Cardiac muscle cell (in vitro differentiated cells and primary cell): ENCODE measurements at places on chromosomes 1 and 21.

GRCh38 chr1:6614019-6614928, 743 bp downstream of the PHF13 start:
- DNase-seq: peak; percentile 43

- no peak for DNase-seq
Measured at GRCh38 chr1:230807561-230808280, 60.5 kb downstream of the CAPN9 start.

- no peak for DNase-seq
Measured at GRCh38 chr1:204992201-204992997, 50.6 kb upstream of the CNTN2 start.

DNA sequence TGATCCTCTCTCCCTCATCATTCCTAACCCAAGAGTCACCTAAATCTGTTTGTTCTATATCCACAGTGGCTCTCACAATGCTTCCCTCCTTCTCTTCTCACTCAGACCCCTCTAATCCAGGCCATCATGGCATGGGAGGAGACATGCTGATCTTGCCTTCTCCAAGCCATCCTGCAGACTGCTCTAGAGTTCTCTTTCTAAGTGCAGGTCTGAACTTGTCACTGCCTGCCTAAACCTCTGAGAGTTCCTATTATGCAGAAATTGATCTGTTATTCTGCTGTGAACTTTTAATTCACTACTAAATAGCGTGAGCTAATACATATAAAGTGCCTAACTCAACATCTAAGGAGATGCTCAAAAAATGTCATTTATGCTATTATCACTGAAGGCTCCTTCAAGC, 26.8 kb downstream of the LAMC2 start:
- DNase-seq: no peak

- peak; percentile 14 for DNase-seq
Measured at GRCh38 chr1:61226791-61227567, 144.6 kb downstream of the NFIA start.

- DNase-seq: no peak
Measured at GRCh38 chr1:49106445-49106844, 329.8 kb upstream of the BEND5 start.

DNA sequence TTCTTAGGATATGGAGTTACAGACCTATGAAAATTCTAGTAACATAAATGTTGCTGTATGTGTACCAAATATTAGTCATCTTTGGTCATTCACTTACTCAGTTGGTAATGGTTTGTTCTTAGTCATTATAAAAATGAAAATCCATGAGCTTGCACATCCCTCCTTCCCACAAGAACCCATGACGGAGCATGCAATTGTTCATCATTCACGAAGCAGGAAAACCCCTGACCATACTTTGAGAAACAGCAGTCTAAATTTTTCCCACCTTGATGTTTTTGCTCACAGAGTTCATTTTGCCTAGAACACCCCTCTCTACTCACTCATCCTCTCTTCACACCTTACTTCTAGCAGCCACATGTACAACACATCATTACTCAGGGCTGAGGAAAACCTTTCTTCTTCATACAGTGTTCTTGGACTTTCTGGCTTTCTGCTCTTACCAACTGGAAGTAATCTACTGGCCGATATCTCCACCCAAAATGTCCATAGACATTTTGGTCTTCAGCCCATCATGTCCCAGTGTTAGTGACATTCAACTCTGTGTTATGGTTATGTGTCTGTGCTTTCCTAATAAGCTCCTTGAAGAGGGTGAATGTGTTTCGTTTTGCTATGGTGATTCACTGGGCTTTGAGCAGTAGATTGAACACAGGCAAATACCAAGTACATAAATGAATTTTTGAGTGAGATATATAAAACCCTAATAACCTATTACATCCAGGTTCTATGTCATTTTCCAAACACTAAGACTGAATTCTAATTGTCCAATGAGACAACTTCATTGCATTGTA, 189.9 kb downstream of the ZC3H11B start:
- no peak for DNase-seq

DNA sequence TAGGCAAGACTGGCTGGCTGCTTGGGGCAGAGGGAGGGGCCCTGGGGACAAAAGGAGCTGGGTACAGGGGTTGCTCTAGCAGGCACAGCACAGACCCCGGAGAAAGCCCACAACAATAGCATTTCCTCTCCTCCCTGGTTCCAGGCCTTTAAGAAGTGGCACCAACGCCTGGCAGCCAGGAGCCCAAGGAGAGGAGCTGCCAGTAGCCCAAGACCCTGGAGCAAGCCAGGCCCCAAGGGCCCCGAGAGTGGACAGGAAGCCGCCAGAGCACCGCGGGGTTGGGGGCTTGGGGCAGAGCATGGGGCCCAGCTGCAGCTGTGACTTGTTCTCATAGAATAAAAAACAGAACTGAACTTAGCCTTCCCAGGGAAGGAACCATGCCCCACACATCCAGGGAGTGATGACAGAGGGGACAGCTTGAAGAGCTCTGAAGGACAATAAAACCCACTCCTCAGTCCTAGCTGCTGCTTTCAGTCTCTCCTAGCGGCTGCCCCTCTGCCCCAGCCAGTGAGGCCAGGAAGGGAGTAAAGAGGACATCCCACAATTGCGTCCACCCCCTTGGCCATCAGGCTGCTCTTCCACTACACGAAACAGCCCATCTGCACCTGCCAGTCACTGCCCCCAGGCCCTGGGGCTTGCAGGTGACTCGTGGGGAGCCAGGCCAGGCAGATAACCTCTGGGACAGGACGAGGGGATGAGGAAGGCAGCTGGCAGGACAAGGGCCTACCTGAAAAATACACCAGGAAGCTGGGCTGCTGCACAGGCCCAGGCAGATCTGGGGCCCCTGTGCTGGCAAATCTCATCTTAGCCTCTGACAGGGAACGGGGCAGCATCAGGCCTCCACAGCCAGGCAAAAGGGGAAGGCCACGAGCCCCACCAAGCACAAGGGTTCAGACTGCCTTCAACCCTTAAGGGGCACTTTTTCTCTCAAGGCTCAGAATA, 16.4 kb downstream of the MTHFR start:
- DNase-seq: peak; percentile 58

- DNase-seq: no peak
Measured at GRCh38 chr1:43345120-43345519, 7.5 kb downstream of the MPL start.

DNA sequence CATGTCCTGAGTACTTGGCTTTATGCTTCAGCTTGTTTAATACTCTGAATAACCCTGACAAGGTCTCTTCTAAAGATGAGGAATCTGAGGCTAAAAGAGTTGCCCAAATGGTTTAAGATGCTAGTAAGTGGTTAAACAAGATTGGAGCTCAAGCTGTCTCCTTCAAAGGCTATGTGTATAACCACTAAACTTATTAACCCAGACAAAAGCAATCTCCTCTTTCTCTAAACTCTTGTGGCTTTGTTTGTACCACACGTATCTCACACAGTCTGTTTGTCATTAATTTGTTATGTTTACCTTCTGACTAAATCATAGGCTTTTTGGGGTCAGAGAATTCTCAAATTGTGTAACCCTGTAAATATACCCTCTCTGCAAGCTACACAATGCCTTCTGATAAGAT, 89.9 kb downstream of the HMCN1 start:
- no peak for DNase-seq

GRCh38 chr1:68497358-68497698, 446 bp upstream of the DEPDC1 start:
- DNase-seq: no peak

GRCh38 chr1:205963352-205964155, 20.3 kb upstream of the SLC26A9 start:
- no peak for DNase-seq

DNA sequence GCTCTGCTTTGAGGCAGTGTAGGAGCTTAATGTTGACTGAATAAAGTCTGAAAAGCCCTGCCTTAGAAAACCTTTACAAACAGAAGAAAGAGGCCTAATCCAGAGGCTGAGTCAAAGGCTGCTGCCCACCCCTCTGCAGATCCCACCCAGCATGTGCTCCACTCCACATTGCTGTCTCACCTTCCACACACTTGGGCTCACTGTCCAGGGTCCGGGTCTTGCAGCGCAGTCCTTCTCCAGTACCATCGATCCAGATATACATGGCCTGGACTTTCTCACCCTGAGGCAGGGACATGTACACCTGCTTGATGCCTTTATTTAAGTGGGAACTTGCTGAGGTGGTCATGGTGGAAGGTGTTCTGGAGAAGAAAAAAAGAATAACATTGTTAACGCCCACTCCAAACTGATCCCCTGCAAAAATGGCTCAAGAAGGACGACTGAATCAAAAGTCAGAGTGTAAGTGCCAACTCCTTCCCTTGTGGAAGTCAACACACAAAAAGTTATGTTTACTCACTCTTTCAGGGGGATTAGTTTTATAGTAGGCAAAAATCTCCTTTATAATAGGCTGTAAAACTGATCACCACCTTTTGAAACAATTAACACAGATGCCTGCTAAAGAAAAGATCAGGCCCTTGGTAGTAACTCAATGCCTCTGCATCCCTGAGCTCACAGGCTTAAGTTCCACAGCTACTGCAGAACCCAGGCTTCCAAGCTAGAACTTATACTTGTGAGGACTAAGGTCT, 3.0 kb downstream of the GLUL start:
- no peak for DNase-seq

GRCh38 chr1:98164509-98164908, 243.7 kb upstream of the DPYD start:
- DNase-seq: no peak

GRCh38 chr1:151563376-151563775, 23.3 kb downstream of the TUFT1 start:
- DNase-seq: no peak

- DNase-seq: no peak
Measured at GRCh38 chr1:20867062-20867461, 80.0 kb upstream of the HP1BP3 start.

- peak; percentile 70 for DNase-seq
Measured at GRCh38 chr1:203628201-203629015, 1.8 kb downstream of the ATP2B4 start.

- no peak for DNase-seq
Measured at GRCh38 chr21:41832596-41833496, 46.3 kb downstream of the PRDM15 start.

DNA sequence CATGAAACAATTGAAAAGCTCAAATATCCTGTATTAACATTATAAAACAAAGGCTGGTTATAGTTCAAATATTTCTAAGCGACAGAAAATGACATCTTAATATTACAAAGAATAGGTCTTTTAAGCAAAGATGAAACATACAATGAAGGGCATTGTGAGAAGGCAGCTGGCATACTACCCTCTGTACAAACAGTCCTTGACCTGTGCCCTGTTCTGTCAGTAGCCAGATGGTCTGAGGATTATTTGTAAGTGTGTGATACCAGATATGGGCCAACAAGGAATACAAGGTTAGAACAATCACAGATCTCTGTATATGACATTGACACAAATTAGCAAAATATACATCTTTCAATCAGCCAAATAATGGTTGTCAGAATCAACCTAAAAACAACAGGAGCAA, 1350.4 kb downstream of the AMY1C start:
- DNase-seq: no peak

GRCh38 chr1:43271186-43272118, 1.7 kb downstream of the TMEM125 start:
- DNase-seq: no peak

GRCh38 chr21:44337941-44338895, 972 bp downstream of the CFAP410 start:
- peak; percentile 56 for DNase-seq

GRCh38 chr1:156845055-156845952, 13.6 kb downstream of the INSRR start:
- peak; percentile 43 for DNase-seq

DNA sequence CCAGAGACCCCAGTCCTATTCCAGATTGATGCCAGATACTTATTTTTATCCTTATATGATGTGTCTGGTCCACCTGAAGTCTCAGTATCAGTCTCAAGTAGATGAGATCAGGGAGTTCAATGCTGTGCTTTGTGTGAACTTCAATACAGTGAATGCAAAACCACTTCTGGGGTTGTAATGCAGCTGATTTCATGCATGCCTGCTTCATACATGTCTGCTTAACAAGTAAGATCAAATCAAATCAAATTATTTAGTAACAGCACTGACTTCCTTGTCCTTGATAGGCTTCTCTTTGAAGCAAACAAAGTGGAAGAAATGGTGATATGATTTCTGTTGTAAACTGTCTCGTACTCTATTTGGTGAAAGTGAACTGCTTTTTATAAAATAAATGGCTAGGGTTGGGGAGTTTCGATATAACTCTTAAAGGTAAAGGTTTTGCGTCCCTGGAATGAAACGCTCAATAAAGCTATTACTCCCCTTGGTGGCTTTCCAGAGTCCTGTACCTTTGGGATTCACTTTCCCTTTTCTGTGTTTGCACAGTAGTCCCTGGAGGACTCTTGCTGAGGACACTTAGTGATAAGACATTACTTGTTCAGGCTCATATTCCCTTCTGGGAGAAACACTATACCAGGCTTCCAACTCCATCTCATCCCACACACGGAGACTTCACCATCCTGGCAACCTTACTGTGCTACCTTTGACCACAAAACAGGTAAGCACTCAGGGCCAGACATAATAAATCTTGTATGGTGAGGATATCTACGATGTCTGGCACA, 59.3 kb downstream of the FH start:
- DNase-seq: no peak

DNA sequence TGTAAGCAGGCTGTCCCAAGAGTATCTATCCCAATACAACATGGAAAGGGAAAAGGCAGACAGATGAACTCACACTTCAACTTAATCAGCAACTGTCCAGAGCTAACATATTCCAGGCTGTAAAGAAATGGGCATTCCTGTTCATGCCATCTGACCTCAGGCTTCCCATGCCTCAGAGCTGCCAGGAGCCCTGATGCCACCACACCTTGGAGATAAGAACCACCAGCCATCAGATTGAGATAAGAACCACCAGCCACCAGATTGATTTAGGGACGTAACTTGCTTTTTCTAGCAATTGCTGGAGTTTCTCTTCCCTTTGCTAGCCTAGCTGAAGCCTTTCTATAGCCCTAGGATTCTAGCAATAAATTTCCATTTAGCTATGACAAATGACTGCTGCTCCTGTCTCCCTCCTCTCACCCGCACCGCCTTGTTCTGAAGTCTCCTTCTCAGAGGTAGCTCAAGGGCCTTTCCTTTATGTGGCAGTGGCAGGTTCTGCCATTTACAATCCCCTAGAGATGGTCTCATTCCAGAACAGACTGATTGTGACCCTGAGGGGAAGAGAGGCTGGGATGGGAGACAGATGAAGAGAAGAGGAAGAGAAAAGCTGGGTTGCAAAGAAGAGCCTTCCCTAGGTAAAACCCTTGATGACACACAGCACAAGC, 88.0 kb upstream of the CTTNBP2NL start:
- no peak for DNase-seq

DNA sequence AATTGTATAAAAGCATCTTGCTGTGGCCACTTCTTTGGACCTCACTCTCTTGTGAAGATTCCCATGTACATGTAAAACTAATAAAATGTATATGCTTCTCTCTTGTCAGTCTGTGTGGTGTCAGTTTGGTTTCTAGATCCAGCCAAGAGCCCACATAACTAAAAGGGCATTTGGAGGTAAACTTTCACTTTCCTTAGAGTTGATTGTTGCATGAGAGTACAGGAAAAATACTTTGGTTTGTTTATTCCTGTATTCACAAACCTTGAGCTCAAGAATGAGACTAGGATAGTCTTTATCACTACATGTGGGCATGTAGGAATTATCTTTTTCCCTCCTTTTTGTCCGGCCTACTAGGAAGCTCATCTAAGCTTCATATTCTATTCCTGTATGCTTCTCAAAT, 50.9 kb downstream of the KCTD3 start:
- no peak for DNase-seq
